ENCODE measurements at places on chromosomes 12 and 14.

- no peak for DNase-seq
Measured at GRCh38 chr12:46387670-46388069, 15.1 kb upstream of the SLC38A2 start.

DNA sequence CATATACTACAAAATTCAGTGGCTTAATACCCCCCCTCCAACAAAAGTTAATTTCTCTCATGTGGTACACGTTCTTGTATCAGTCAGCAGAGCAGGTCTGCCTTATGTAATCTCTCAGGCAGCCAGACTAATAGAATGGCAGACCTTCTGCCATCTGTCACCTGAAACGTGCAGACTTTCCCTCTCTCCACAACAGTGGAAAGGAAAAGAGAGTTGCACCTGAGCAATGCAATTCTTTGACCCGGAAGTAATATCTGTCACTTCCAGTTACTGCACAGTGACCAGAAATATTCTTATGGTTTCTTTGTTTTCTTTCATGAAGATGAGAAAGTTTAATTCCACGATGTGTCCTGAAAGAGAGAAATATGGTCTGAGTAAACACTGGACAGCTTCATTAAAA is 14.4 kb downstream of the KERA start:
- no peak for DNase-seq

- no peak for DNase-seq
Measured at GRCh38 chr14:98321841-98322240, 950.2 kb downstream of the BCL11B start.

GRCh38 chr14:51443195-51444018 is 203.4 kb downstream of the TMX1 start:
- DNase-seq, result no peak

DNA sequence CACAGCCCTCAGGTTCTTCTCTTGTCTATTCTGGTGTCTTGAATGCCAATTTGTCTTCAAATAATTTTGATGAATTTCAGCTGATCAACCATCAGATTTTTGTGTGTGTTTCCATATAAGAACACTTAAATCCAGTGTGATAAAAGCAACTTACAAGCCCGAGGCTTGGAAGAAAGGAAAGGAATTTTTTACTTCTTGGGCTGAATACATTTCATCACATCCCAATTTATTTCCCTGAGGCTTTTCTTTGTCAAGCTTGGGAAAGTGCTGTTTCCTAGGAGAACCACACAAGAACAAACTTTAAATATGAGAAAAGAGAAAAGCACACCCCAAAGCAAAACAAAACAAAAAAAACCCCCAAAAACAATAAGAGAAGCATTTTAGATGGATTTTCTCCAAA is 26.6 kb downstream of the GPRC5D start:
- DNase-seq, result no peak

DNA sequence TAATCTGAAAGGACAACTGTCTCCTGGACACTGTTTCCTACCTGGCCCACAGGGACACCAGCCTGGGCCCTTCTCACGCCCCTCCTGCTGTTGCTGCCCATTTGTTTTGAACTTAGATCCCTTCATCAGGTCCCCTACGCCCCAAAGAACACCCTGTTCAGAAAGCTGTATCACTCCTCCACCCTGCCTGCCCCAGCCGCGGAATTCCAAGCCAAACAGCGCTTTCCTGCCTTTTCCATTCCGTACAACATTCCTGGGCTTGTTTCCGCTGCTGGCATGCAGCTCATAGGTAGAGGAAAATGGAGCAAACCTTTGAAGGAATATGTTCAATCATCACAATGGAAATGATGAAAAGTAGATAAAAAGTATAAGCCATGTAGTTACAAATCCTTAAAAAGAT is 12.8 kb upstream of the GSG1 start:
- no peak for DNase-seq

DNA sequence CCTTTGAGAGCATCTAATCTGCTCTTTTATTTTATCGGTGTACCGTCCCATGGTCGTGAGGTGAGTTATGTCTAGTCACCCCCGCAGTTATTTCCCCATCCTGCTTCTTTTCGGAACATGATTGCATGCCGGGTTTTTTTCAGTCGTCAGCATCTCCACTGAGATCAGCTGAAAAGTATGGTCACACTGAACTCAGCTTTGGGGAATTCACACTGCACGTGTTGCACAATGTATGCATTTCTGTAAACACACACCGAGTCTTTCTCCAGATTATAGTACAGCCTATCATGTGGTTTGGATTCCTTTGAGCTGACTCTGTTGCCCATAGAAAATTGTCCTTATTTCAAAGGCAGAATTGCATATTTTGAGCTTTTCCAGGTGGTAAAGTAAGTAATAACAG is 24.6 kb downstream of the PLXNC1 start:
- DNase-seq, result no peak

GRCh38 chr14:71416392-71416791 is 509.1 kb downstream of the PCNX1 start:
- no peak for DNase-seq

- no peak for DNase-seq
Measured at GRCh38 chr12:68397566-68398158, 65.5 kb upstream of the MDM1 start.

DNA sequence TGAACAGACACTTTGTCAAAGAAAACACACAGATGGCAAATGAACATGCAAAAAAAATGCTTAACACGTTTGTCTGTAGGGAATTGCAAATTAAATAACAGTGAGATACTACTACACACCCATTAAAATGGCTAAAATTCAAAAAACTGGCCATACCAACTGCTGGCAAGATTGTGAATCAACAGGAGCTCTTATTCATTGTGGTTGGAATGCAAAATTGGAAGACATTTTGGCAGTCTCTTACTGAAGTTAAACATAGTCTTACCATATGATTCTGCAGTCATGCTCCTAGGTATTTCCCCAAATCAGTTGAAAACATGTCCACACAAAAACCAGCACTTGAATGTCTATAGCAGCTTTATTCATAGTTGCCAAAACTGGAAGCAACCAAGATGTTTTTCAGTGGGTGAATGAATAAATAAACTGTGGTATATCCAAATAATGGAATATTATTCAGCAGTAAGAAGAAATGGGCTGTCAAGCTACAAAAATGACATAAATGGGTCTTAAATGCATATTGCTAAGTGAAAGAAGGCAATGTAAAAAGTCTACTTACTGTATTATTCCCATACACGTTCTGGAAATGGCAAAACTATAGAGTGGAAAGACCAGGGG is 91.4 kb downstream of the PLEKHA5 start:
- DNase-seq, result no peak

DNA sequence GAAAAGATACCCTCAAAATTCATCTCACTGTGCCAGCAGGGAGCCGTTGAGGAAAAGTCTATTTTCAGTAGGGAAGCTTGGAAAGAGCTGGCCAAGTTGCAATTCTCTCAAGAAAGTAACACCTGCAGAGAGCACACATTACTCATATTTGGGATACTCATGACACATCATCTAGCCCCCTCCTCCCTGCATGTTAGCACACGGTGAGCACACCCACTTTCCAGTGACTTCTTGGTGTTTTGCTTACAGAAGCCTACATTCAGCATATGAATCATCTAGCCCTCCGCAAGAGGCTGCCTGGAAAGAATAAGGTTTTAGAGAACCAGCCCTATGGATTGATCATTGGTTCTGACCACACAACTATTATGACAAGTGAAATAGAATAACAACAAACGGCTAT is 124.5 kb downstream of the PTPRO start:
- DNase-seq, result no peak

GRCh38 chr12:89083491-89083890 is 268.8 kb downstream of the DUSP6 start:
- no peak for DNase-seq

- no peak for DNase-seq
Measured at GRCh38 chr14:99382781-99383471, 97.7 kb downstream of the SETD3 start.

DNA sequence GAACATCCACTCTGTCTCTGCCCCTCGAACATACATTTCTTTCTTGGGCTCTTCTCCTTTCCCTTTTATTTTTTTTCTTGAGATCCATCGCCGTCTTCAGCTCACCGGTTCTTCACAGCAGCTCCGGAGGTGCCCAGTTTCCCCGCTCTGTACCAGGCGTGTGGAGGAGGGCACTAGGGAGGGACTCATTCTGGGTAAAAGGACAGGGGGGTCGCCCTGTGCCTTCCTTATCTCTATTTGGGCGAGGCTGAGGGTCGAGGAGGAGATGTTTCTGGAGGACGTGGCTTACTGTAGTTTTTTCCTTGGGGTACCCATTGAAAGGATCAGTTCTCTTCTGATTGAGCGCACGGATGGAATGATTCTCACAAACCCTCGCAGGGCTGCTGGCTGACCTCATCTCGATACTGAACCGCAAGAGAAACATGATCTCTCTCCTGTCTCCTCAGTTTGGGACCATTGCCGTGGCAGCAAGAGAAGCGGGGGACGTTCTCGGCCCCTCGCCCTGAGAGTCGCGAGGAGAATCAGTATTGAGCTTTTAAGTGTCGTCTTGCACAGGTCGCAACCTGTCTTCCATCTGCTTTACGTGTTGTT is 386 bp downstream of the LIN52 start:
- no peak for DNase-seq

- no peak for DNase-seq
Measured at GRCh38 chr14:28308734-28309133, 457.9 kb upstream of the FOXG1 start.

- no peak for DNase-seq
Measured at GRCh38 chr12:28884904-28885679, 264.0 kb upstream of the FAR2 start.

Measured in GM12864 (cell line).